Activated CD4-positive, alpha-beta memory T cell treated with anti-CD3 and anti-CD28 coated beads for 36 hours (primary cell): ENCODE measurements at places on chromosomes 7 and 10. TPM values are rescaled to one million over a fixed set of nuclear protein-coding genes. Genes with fewer than 3 reads are reported as not detected.

FAM24B gene
- 7.2 TPM for total RNA-seq

STEAP4 gene
- not detected for total RNA-seq

HYAL4 gene
- total RNA-seq: 0.34 TPM

GATA3 gene
- total RNA-seq: 47.4 TPM

PILRA gene
- total RNA-seq: 0.31 TPM

CYP26C1 gene
- not detected for total RNA-seq

CFAP46 gene
- total RNA-seq: not detected

ARPC1B gene
- 432 TPM for total RNA-seq

ANKRD22 gene
- total RNA-seq: 0.12 TPM
